ENCODE measurements at places on chromosomes 6 and 20.
A peak's percentile ranks its signal among the peaks of the same experiment; 100 is the strongest.

DNA sequence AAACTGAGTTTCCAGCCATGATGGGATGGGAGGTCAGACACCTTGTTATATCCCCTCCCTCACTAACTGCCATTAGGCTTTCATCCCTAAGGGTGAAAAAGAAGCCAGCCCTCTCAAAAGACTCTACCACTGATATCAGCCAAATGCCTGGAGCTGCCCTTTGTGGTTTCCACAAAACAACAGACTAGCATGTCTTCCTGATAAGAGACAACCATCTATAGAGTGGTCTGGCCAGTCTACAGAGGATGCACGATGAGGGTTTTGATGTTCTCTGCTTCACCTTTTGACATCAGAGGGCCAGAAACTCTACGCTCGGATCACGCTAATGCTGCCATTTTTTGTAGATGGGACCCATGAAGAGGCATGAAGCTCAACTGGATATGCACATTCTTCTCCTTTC is 61.7 kb upstream of the ARHGAP18 start:
- no peak for DNase-seq

DNA sequence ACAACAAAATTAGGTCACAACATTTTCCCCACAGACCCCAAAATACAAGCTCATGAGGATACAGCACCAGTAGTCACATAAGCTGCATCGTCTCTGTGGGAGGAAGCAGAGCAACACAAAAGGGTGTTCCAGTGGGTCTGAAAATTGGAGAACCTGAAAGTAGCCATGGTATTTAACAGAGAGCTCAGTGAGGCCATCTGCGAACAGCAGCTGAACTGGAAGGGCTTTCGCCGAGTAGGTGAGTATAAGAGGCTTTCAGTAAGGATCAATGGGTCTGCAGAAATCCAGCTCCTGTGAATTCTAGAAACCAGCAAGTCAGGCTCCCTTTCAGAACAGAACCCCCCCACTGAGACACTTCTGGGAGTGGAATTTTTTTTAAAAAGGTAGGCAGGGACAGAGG is 120.0 kb upstream of the RREB1 start:
- no peak for DNase-seq

DNA sequence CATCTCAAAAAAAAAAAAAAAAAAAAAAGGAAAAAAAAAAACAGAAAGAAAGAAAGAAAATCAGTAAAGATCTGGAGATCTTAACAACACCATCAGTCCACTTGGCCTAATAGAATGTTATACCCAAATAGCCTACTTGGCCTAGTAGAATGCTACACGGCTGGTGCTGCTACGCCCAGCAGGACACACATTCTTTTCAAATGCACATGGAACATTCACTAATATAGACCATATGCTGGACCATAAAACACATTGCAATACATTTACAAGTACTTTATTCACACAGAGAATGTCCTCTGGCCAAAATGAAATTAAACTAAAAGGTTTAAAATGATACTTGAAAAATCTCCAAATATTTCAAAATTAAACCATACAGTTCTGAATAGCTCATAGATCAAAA is 80.0 kb upstream of the TNFAIP3 start:
- no peak for DNase-seq

DNA sequence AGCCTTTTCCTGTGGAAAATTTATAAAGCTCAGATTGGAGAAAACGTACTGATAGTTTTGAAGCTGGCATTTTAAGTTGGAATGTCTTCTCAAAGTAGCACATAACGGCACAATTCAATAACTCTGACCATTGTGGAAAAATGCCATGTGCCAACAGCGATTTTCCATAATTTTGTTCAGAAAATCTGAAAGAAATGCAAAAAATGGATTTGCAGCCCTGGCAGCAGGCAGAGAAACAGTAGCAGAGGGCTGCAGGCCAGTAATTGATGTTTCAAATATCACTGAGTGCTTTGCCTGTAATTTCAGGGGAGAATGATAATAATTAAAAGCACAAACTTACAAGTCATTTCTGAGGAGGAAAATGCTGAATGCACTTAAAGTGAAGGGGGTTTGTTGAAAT is 507.4 kb downstream of the MAFB start:
- no peak for DNase-seq

DNA sequence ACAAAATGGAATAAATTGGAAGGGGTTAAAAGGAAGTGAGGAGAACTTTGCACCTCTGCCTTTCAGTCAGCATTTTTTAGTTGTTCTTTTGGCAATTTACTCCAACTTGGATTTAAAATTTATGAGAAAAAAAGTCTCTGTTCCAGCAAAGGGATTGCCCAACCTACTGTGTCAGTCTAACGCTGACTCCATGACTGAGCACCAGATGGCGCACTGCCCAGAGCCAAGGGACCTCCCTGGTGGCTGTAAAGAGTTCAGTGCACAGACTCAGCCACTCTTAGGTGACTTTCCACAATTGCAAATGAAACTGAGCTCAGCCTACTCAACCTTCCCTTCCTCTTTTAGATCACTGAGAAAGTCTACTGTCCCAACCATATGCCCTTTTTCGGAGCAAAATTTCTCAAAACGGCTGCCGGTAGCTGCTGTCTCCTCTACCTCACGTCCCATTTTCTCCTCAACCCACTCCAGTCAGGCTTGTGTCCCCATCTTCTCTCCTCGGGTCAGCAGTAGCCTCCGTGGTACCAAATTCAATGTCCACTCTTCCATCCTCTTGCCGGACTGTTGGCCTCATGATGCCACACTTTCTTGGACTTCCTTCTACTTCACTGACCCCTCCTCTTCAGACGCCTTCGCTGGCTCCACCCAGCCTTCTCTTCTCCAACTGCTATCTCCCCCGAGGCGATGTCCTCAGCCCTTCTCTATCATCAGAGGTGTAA is 38.7 kb downstream of the GSTA2 start:
- DNase-seq, result peak; percentile 39

DNA sequence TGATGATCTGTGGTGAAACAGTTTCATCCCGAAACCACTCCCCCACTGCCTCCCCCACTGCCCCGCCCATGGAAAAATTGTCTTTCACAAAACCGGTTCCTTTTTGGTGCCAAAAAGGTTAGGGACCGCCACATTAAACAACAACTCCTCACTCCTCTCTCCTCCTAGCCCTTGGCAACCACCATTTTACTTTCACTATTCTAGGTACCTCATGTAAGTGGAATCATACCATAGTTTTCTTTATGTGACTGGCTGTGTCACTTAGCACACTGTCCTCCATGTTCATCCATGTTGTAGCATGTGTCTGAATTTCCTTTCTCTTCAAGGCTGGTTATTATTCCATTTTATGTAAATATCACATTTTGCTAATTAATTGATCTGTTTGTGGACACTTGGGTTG is 99.3 kb downstream of the UTRN start:
- DNase-seq, result no peak

- DNase-seq, result peak; percentile 91
Measured at GRCh38 chr6:158213925-158214674, 46.0 kb downstream of the GTF2H5 start.

GRCh38 chr20:48012401-48012974 is 227.2 kb upstream of the SULF2 start:
- peak; percentile 93 for DNase-seq

GRCh38 chr20:14525426-14525825 is 188.0 kb upstream of the FLRT3 start:
- DNase-seq, result no peak

DNA sequence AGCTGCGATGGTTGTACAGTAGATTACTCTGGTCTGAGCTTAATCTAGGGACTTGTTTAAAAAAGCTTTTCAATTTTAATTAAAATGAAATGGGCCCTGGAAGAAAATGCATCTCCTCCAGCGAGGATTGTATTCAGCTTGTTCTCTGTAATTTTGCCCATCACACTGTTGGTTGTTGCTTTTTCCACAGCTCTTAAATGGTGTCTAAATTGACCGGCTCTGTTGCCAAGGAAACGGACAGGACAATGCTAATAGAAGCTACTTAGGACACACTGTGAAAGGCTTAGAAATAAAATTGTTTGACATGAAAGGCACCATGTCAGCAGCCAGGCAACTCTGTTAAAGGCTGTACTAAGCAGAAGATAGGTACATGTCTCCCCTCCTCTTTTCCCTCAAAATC is 116.7 kb upstream of the NRSN1 start:
- no peak for DNase-seq

DNA sequence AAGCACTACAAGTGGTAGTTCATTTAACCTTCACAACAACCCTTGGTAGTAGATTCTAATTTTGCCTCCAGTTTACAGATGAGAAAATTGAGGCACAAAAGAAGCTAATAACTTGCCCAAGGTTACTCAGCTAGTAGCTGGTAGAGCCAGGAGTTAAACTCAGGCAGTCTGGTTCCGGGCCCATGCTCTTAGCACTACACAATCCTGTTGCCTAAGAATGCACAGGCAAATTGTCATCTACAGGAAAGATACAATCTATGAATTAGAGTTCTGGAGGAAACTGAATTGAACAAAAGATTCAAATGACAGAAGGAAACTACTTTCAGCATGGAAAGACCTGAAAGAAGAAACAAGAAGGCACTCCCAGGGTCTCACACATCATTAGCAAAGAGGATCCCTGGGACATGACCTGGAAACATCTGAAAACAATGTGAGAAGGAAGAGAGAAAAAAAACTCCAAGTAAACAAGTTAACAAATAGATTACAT is 56.8 kb downstream of the ZHX3 start:
- no peak for DNase-seq

- no peak for DNase-seq
Measured at GRCh38 chr20:21174516-21175239, 48.8 kb downstream of the KIZ start.

GRCh38 chr20:10201321-10201870 is 17.2 kb upstream of the SNAP25 start:
- DNase-seq, result no peak

- DNase-seq, result peak; percentile 99
Measured at GRCh38 chr20:2814587-2815051, at the start of gene C20orf141. Gene C20orf141 (plus strand): TSS chr20:2814987. CDS start chr20:2815185, 198 bp downstream.

DNA sequence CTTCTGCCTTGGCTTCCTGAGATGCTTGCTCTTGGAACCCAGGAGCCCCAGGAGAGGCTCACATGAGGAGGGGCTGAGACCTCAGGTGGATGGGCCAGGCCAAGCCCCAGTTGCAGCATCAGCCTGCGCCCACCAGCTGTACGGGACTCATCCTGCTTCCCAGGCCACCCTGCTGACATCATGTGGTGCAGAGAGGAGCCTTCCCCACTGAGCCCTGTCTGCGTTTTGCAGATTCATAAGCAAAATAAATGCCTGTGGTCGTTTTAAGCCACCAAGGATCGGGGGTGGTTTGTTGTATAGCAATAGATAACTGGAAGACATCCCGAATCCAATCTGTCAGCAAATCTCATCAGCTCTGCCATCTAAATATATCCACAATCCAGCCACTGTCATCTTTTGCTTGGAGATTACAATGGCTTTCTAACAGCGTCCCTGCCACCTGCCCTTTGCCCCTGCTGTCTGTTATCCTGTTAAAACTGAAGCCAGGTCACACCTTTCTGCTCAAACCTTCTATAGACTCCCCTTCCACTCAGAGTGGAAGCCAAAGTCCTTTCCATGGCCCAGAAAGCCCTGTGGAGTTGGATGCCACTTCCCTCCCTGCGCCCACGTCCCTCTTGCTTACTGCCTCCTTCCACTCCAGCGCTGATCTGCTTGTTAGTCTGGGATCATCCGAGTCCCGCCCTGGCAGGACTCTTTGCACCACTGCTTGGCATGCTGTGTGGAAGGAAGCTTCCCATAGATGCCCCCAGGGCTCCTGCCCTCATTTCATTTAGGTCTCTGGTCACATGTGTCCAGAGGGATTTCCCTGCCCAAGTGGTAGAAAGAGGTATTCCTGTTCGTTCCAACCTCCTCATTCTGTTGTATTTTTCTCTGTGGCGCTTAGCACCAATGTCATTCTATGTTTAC is 24.0 kb upstream of the MLN start:
- DNase-seq, result peak; percentile 95

DNA sequence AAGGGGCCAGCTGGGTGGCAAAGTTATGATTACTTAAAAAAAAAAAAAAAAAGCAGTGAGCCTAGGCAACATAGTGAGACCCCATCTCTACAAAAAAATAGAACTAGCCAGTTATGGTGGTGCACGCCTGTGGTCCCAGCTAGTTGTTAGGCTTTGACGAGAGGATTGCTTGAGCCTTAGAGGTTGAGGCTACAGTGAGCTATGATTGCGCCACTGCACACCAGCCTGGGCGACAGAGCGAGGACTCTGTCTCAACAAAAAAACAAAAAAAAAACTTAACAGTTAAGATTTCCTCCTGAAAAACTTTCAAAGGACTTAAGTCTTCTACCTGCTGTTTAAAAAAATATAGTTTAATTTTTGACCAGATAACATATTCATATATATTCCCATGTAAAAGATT is 2.4 kb downstream of the GTSF1L start:
- DNase-seq, result no peak

DNA sequence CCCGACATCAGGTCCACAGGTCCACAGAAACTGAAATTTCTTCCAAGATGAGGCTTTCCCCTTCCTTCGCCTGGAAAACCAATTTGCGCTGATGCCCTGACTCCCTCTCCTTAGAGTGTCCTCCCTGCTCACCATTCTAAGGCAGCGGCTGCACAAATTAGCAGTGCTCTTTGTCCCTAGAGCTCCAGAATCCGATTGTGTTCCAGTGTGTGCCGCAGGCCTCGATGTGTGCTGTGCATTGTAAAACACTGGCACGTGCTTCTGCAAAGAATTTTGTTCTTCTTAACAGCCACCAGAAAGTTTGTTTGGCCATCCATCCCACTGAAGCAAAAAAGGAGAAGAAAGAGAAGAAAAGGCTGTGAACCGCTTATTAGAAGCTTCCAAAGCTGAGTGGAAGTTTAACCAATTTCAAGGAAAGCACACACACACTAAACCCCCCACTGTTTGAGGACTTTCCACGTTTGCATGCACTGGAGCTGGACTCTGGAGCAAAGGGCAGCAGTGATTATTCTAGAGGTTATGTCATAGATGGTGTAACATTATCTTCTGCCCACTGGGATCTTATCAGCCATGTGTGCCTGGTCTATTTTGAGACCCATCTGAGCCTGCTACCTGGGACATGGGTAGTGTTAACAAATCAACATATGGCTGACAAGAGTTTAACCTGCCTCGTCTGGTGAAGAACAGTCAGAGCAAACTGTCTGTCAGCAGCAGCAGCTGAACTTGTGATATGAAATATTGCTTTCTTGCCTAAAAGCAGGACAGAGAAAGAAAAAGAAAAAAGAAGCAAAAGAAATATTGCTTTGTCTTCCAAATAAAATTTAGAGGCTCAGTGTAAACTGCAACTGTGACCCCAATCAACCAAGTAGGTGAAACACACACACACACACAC is 64.9 kb upstream of the RREB1 start:
- DNase-seq, result no peak

DNA sequence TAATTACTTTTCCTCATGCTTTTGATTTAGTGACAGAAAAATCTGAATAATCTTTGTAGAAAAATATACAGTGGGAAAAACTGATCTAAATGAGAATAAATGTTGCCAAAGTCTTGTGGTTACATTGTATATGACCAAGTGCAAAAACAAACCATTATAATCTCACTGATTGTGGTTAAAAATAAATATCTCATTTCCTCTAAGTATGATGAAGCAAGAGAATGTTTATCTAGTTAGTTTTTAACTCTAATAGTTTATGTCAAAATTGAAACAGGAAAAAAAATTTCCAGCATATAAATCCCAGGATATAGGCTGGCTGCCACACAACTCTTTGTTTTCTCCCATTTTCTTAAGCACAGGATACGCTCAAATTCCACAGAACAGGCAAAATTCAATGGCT is 392.7 kb upstream of the ID4 start:
- no peak for DNase-seq

GRCh38 chr6:157117431-157118095 is 205.8 kb downstream of the TMEM242 start:
- DNase-seq, result peak; percentile 72

All from osteoblast (primary cell).